ENCODE measurements at places on chromosomes 13 and 19. TPM values are rescaled to one million over a fixed set of nuclear protein-coding genes. Genes with fewer than 3 reads are reported as not detected.

- no peaks in the 10 kb centered on the region for H3K36me3 ChIP-seq
- DNase-seq, result no peak
- no peak overlapping the region for H3K4me3 ChIP-seq
- H3K27me3 ChIP-seq, result no peaks in the 10 kb centered on the region
Measured at GRCh38 chr13:40345149-40345514, 321.3 kb downstream of the FOXO1 start.

CEACAM5 gene
- polyA plus RNA-seq, result 6.7 TPM

DNA sequence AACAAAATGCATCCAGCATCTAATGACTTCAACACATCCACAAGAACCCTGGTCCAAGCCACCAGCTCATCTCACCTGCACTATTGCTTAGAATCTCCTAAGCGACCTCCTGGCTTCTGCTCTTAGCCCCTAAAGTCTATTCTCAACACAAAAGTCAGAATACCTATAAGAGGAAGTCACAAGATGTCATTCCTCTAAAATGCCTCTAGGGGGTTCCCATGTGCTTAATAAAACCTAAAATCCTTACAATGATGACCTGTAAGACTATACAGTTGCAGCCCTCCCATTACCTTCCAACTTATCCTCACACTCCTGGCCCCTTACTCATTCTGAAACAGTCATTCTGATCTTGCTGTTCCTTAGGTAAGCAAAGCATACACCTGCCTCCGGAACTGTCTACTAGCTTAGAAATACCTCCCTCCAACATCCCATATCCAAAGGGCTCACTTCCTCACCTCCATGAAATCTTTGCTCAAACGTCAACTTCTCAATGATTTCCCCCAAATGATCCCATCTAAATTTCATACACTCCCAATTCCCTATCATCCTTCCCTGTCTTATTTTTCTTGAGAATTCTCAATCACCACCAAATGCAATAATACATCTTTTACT, 10.0 kb downstream of the ATP7B start:
- H3K27ac ChIP-seq, result no peak overlapping the region
- DNase-seq, result peak; percentile 45
- H3K4me3 ChIP-seq, result no peak overlapping the region
- H3K36me3 ChIP-seq, result no peaks in the 10 kb centered on the region

DNA sequence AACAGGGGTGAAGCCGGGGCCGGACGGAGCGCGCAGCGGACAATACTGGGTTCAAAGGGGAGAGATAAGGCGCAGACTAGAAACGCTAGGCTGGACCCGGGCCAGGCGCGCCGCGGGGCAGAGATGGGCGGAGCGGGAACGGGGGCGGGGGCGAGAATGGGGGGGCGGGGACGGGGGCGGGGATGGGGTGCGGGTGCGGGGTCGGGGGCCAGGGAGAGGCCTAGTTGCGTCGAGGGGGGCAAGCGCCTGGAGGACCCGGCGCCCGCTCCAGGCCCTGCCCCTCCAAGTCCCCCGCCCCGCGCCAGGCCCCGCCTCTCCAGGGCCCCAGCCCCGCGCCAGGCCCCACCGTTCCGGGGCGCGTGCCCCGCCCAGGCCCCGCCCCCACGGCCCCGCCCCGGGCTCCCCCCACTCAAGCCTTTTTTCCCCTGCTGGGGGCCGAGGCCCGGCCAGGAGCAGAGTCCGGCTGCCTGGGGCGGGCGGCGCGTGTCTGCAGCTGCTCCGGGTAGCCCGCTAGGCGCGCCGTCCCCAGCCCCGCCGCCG, at the start of gene CERS4:
TSS of gene CERS4 (plus strand) at position 449 of the 540 bp plus-strand sequence. CDS start 41,707 bp downstream, outside the sequence.
- H3K27ac ChIP-seq, result peak within 1 kb of the TSS; percentile 88
- no peaks in the 10 kb centered on the region for H3K36me3 ChIP-seq
- no peaks in the 10 kb centered on the region for H3K27me3 ChIP-seq
- peak within 1 kb of the TSS; percentile 83 for H3K4me3 ChIP-seq

DNA sequence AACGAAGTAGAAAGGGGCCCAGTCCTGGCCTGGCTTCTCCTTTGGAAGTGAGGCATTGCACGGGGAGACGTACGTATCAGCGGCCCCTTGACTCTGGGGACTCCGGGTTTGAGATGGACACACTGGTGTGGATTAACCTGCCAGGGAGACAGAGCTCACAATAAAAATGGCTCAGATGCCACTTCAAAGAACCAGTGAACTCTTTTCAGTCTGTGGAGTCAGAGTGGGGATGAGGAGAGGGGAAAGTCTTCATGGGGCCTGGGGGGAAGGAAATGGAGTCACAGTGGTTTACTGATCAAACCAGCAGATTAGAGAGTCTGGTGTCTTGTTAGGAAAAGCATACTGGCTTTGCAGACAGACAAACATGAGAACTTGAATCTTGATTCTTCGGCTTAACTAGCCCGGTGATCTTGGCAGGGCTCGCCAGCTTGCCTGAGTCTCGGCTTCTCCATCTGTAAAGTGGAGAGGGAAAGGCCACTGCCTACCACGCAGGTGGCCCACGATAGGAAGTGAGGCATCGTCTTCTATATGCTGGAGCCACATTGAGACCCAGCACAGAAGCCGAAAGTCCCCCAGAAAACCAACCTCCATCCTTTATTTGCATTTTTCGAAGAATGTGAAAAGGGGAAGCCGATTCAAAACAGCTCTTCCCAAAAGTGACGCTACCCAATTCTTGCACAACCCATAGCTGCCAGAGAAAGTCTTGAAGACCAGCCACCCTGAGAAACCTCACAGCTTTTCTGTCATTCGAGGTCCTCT, at the start of gene FFAR1:
TSS of gene FFAR1 (plus strand) at position 732 of the 759 bp plus-strand sequence. CDS start 3,650 bp downstream, outside the sequence.
- H3K4me3 ChIP-seq, result no peak within 1 kb of the TSS
- no peaks in the 10 kb centered on the region for H3K4me1 ChIP-seq
- H3K27ac ChIP-seq, result no peak within 1 kb of the TSS

- no peak overlapping the region for H3K4me3 ChIP-seq
- H3K36me3 ChIP-seq, result no peaks in the 10 kb centered on the region
- no peaks in the 10 kb centered on the region for H3K4me1 ChIP-seq
- DNase-seq, result no peak
Measured at GRCh38 chr13:64480672-64481071, 2749.5 kb downstream of the PCDH9 start.

- DNase-seq, result no peak
- H3K36me3 ChIP-seq, result no peaks in the 10 kb centered on the region
- no peak overlapping the region for H3K4me3 ChIP-seq
- no peaks in the 10 kb centered on the region for H3K27me3 ChIP-seq
- H3K27ac ChIP-seq, result no peak overlapping the region
- no peaks in the 10 kb centered on the region for H3K4me1 ChIP-seq
Measured at GRCh38 chr13:89852570-89852969, 1494.9 kb upstream of the MIR17HG start.

FAM124A gene
- 0.87 TPM for polyA plus RNA-seq

- H3K4me1 ChIP-seq, result no peaks in the 10 kb centered on the region
- no peaks in the 10 kb centered on the region for H3K27me3 ChIP-seq
- H3K27ac ChIP-seq, result no peak overlapping the region
- no peak overlapping the region for H3K4me3 ChIP-seq
- DNase-seq, result no peak
Measured at GRCh38 chr13:65656740-65657329, 1573.3 kb downstream of the PCDH9 start.

- no peak overlapping the region for H3K4me3 ChIP-seq
- H3K27ac ChIP-seq, result no peak overlapping the region
- H3K36me3 ChIP-seq, result no peaks in the 10 kb centered on the region
- DNase-seq, result no peak
- no peaks in the 10 kb centered on the region for H3K27me3 ChIP-seq
- H3K4me1 ChIP-seq, result no peaks in the 10 kb centered on the region
Measured at GRCh38 chr13:57527114-57527735, 104.3 kb upstream of the PCDH17 start.

GRCh38 chr13:113456116-113456702, 2.9 kb upstream of the ADPRHL1 start:
- no peak for DNase-seq
- H3K27ac ChIP-seq, result no peak overlapping the region
- no peaks in the 10 kb centered on the region for H3K27me3 ChIP-seq

TUBA3C gene
- not detected for polyA plus RNA-seq

GRCh38 chr13:44169018-44169911, 204.4 kb upstream of the SERP2 start:
- DNase-seq, result no peak
- no peaks in the 10 kb centered on the region for H3K27me3 ChIP-seq
- no peaks in the 10 kb centered on the region for H3K4me1 ChIP-seq
- H3K27ac ChIP-seq, result no peak overlapping the region

CLEC11A gene
- polyA plus RNA-seq, result 8.5 TPM

DNA sequence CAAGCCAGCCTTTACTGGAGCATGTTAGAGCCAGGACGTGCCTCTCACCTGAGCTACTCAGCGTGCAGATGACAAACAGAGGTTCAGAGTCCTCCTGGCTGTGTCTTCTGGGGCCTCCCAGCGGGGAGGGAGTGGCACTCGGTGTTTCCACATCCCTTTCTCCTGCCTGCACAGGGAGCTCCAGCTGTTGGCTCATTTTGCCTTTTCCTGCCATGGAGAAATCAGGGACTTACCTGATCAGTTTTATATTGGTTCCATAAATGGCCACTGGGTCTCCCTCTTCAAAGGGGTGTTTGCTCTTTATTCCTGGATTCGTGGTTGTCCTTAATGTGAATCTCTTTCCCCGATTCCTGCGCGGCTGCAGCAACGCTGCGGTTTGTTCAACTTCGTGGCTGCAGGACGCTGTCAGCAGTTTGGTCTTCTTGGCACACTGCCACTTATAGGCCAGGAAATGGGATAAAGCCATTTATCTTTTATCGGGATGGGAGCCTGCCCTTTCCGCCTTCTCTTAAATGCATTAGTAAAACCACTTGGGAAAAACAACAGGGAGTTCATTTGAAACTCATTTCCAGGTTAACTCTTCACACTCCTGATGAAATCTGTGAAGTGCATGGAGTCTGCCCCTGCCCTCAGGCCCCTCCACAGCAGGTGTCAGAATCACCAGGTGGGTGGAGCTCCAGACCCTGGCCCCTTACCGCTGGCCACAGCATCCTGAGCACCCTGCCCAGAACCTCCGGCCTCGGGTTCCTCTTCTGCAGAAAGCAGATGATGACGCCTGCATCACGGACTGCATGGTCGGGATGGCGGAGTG, 39.8 kb upstream of the MCF2L start:
- no peaks in the 10 kb centered on the region for H3K27me3 ChIP-seq
- H3K4me1 ChIP-seq, result peaks cover 12% of the 10 kb centered on the region
- peak; percentile 71 for DNase-seq
- H3K4me3 ChIP-seq, result no peak overlapping the region
- H3K36me3 ChIP-seq, result no peaks in the 10 kb centered on the region

GRCh38 chr13:26185720-26186117, 36.4 kb downstream of the RNF6 start:
- H3K36me3 ChIP-seq, result no peaks in the 10 kb centered on the region
- no peak for DNase-seq
- H3K27ac ChIP-seq, result peak overlapping the region; percentile 91
- H3K4me1 ChIP-seq, result no peaks in the 10 kb centered on the region
- peak overlapping the region; percentile 89 for H3K4me3 ChIP-seq

ATXN8OS gene
- not detected for polyA plus RNA-seq

DNA sequence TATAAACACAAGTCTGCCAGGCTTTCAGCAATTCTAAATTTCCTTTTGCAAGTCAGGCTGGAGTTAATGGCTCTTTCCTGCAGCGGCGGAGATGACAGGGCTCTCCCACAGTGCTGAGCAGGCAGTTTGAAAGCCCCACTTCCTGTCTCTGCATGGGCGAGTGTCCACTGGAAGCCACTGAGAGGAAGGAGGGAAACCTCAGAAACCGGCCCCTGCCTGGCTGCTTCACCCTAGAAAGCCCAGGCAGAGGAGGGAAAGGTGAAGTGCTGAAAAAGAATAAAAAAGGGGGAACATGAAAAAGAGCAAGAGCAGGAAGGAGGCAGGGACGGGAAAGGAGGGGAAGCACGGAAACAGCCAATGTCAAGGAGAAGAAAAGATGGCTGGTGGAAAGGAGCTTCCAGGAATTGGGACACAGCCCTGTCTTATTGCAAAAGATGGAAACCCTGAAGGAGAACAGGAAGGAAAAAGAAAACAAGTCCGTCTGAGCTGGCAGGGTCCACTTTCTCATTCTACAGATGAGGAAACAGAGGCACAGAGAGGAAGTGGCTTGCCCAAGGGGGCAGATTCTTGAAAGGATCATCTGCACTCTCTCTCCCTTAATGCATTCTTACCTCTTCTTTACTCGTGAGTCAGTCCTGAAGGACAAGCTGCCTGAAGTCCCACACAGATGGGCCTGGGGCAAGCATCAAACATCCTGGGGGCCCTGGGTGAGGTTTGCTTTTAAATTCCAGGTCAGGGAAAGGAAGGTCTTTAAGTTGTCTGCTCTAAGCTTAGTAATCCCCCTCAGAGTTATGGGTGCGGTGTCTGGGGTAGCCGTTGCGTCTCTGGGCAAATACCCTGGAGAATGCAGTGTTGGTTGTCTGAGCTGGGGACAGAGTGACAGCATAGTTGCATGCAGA, 38.8 kb upstream of the ALOX5AP start:
- no peaks in the 10 kb centered on the region for H3K27me3 ChIP-seq
- no peak overlapping the region for H3K27ac ChIP-seq
- DNase-seq, result peak; percentile 85
- H3K4me1 ChIP-seq, result peaks cover 15% of the 10 kb centered on the region
- H3K36me3 ChIP-seq, result no peaks in the 10 kb centered on the region
- no peak overlapping the region for H3K4me3 ChIP-seq

ZNF607 gene
- polyA plus RNA-seq, result 1.5 TPM

All from lung (tissue), 17 donors.